Left renal cortex interstitium (tissue), 4 donors: ENCODE measurements at places on chromosomes 6 and 20.

DNA sequence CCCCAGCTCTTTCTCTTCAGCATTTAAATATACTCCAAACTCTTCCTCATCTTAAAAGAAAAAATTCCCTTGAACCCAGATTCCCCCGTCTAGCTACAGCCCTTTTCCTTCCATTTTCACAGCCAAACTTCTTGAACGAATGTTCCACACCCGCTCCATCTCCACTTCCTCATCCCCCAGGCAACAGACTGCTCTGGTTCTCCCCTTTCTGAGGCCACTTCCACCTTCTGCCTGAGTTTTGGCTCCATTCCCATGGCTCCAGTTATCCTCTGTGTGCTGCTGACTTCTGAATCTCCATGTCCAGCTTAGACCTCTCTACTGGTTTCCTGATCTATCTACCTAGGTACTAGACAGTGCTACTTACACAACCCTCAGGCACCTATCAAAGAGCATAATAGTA is 106.4 kb downstream of the RALGAPA2 start:
- no peak for DNase-seq

DNA sequence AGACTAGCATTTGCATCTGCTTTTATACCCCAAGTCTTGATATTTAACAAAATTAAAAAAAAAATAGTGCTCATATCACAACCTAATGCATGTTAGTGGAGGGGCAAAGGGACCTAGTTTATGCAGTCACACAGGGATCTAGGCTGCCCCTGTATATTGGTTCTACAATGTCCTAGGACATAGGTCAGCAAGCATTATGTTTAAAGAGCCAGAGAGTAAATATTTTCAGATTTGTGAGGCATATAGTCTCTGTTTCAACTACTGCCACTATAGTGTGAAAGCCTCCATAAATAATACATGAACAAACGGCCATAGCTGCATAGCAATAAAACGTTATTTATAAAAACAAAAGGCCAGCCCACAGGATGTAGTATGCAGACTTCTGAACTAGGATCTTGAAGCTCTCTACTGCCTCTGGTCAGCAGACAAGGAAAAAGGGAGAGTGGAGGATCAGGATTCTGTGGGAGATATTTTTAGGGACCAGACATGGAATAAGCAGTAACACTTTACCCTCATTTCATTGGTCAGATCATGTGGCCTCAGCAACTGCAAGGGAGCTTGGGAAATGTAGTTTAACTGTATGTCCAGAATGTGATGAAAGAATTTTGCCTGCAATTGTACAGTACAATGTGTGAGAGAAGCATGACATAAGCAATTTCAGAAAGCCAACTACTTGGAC is 414.2 kb upstream of the SPTLC3 start:
- DNase-seq = no peak

DNA sequence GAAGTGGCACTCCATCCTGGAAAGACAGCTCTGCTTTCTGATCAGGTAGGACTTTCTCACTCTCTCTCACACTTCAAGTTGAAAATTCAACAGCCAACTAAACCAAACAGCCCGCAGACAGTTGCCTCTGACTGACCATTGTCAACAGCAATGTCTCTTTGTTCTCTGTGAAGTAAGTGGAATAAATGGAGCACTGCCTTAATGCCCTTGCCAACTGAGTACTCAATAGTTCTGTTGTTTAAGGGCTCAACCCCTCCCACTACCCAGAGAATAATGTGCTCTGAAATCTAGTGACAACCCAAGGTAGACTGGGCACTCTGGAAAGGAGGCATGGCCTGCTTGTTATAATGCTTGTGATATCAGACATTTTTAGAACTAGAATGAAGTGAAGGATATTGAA is 16.8 kb upstream of the BCLAF1 start:
- DNase-seq = no peak

- no peak for DNase-seq
Measured at GRCh38 chr6:143197377-143197776, 136.7 kb downstream of the AIG1 start.

DNA sequence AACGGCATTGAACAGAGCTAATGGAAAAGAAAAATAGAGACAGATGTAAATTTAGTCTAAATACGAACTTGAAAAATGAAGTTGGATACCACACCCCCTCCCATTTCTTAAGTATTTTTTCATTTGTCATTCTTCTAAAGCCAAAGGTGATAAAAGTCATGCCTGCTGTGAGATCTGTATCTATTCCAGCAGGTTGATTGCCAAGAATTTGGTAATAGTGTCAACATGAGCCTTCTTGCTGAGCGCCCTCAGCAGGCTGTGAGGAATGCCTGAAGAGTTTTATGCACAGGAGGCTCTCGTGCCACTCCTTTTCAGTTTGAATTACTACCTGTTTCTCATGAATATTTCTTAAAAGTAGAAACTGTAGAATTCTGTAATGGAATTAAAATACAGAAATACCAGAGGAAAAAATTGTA is 165.4 kb downstream of the QKI start:
- DNase-seq = no peak

- DNase-seq = no peak
Measured at GRCh38 chr6:149150801-149151398, 166.6 kb upstream of the TAB2 start.

- DNase-seq = no peak
Measured at GRCh38 chr20:48945840-48946514, 24.5 kb downstream of the ARFGEF2 start.

DNA sequence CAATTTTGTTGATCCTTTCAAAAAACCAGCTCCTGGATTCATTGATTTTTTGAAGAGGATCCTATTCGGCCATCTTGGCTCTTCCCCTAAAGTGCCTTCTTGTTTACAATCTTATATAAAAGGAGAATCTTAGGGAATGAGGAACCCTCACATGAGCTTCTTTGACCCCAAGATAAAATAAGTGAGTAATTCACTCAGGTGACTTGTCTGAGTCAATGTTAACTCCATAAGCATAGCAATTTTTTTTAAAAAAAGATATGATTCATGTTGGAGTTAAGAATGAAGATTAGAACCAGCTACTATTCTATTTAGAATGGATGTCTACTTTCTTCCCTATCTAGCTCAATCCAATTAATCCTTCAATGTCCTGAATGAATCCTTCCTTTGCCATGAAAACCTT is 21.0 kb downstream of the WASF1 start:
- no peak for DNase-seq

- DNase-seq = no peak
Measured at GRCh38 chr6:144951730-144952437, 666.7 kb downstream of the UTRN start.

DNA sequence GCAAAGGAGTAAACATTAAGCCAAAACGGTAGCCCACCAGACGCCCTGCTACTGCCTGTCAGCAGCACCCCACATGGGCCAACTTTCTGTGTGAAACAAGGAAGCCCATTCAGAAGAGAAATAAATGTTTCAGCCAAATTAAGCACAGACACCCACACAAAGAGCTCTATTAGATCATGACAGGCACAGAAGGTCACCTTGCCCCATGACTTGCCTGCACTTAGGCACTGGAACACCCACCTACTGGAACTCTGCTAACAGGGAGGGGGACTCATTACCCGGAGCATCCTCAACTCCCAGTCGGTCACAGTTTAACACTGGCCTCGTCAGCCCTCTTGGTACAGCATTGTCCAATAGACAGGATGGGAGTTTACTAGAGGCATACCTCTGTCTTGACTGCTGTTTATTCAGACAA is 31.8 kb downstream of the GFOD1 start:
- DNase-seq = no peak

DNA sequence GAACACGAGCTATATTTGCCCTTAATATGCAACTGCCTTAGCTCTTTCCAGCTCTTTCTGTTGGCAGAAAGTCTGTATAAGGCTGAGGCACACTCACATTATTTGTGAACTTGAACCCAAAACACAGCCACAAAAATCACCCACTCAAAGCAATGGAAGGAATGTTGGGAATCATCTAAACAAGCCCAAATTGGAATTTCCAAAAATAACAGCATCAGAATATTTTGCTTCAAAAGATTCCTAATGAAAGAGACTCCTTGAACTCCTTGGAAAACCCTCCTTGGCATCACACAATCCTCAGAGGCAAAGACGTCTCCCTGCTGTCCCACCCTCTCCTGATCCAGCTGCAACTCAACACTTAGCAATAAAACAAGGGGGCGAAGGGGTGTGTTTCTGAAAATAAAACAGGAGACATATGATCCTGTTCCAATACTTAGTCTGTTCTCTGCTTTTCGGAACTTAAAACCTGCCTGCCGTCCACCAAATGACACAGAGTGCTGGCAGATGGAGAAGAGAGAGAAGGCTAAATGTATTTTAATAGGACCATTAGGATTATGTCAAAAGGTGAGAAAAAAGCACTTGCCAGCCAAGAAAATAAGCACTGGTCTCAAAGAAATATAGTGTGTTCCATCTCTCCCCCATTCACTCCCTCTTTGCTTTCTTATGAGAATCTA is 320.7 kb upstream of the JARID2 start:
- no peak for DNase-seq

GRCh38 chr6:132190815-132191175 is 210.5 kb downstream of the MOXD1 start:
- no peak for DNase-seq

- DNase-seq = no peak
Measured at GRCh38 chr6:128455959-128456358, 64.4 kb downstream of the PTPRK start.

DNA sequence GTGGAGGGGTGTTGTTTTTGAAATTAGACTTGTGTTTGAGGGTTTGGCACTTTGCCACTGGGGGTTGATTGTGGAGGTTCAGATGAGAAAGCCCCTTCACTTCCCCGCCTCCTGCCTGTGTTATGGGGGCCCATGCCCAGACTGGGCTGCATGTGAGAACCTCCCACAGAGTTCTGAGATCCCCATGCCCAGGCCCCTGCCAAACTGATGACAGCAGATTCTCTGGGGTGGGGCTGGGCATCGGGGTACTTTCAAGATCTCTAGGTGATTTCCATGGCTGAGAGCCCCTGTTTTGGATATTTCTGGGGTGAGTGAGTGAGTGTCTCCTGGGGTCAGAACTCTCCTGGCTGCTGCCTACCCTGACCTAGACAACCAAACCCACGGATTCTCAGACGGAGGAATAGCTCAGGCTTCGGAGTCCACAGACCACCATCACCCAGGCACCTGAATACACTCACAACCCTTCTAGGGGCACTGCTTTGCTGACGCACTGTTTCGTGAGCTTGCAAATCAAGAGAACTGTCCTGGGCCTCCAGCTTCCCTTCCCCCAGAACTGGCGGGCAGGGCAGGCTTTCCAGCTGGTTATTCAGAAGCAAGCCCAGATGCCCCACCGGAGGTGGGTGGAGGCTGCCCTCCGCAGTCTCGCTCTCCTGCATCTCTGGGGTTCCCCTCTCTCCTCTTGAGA is 6.3 kb downstream of the BCAS1 start:
- DNase-seq = no peak

DNA sequence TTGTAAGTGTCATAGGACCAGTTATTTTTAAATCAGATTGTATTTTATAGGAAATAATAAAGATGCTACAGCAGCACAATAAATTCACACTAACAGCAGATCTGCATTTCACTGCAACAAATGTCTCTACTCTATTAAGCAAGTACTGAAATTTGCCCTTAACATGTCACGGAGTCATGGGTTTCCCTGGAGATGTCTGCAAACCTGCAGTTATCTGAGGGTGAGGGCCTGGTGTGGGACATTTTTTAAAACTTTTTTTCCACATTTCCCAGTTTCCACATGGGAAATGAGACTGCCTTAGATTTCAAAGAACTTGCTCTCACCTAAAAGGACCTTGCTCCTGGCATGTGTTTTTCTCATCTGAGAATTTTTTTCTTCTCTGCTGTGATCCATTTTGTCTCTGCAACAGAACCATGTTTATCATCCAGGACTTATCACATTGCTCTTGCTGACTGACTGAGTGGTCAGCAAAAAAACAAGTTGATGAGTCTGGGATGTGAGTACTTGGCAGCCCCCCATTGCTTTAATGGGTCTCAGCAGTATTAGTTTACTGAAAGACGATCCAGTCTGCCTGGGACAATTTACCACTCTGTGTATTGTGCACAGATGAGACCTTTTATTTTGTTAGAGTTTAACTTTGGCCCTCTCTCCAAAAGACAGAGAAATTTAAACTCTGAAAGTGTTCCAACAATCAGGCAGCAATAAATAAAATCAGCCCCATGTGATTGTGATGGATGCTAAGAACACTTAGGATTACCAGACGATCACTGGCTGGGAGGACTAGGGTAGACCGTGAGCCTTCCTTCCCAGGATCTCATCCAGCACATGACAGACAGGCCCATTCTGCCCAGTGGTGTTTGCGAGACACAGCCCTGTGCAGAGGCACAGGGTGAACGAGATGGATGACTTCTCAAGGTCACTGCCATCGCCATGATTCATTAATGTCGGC is 268.8 kb downstream of the BTBD9 start:
- DNase-seq = peak; percentile 39

DNA sequence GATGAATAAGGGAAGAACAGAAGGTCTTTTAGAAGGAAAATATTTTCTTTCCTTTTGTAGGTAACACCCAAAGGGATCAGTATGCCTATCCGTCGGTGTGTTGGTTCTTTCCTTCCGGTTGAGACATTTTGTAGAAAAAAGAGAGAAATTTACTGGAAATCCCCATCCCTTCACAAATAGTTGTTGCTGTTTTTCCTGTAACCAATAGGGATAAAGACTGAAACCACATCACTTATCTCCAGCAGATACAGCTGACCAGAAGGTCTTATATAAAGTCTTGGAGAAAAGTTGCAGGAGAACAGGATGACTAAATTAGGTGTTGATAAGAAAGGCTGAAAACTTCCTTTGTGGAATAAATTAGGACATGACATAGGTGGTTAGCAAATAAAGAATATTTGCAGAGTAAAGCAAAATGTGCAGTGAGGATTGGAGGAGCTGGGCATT is 14.8 kb upstream of the HLA-DRB1 start:
- no peak for DNase-seq

DNA sequence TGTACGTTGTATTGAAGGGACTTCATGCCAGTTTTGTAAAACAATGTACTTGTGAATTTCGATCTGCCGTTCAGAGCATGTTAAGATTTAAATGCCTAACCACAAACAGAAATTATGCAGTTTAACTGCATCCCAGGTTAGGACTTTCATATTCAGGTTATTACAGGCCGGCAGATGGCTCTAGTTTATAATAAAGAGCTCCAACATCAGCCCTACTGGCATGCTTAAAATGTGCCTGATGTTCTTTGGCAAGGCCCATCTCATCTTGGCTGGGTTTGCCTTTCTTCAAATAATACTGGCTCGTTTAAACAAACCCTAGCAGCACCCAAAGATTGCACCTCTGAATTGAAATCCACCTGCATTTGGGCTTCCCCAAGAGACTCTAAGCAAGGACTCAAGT is 169.3 kb upstream of the RIN2 start:
- no peak for DNase-seq

GRCh38 chr6:43793875-43794242 is 23.8 kb downstream of the VEGFA start:
- DNase-seq = no peak

GRCh38 chr6:166157930-166158617 is 9.6 kb downstream of the TBXT start:
- no peak for DNase-seq
